ENCODE measurements at places on chromosomes 7 and 10.

- no peak for DNase-seq
Measured at GRCh38 chr10:17585016-17585415, 32.2 kb downstream of the HACD1 start.

DNA sequence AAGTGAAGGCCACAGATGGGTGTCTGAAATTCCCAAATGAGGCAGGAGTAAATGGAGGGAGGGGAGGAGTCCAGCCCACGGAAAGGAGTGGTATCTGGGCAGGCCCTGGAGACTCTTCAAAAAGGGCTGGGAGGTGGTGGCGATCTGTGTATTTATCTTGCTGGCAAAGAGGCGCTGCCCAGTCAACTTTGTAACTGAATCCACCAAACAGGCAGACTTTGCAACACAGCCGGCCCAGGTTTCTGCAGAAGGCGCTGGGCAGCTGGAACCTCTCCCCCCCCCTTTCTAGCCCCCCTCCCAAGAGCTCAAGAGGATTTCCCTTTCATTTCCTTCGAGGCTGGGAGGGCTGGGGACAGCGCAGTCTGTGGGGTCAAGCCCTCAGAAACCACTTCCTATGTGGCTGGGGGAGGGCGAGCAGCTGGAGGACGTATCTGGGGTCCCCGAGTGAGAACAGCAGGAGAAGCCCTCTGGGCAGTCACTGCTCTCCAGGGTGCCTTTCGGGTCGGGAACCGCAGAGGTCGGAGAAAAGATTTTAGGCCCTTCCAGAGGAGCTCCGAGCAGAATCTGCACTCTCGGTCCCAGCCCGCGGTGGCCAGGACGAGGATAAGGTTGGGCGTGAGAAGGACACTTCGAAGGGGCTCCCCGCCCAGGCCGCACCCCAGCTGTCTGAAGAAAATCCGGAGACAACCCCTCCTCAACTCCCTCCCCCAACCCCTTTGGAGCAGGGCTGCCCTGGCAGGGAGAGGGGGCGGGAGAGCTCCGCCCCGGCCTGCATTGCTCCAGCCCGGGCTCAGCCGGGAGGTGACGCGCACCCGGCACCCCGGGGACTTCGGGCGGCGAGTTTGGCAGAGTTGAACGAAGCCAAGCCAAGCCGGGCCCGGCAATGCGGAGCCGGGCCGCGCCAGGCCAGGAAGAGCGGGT lies 965 bp downstream of the ZCCHC24 start:
- peak; percentile 18 for DNase-seq

DNA sequence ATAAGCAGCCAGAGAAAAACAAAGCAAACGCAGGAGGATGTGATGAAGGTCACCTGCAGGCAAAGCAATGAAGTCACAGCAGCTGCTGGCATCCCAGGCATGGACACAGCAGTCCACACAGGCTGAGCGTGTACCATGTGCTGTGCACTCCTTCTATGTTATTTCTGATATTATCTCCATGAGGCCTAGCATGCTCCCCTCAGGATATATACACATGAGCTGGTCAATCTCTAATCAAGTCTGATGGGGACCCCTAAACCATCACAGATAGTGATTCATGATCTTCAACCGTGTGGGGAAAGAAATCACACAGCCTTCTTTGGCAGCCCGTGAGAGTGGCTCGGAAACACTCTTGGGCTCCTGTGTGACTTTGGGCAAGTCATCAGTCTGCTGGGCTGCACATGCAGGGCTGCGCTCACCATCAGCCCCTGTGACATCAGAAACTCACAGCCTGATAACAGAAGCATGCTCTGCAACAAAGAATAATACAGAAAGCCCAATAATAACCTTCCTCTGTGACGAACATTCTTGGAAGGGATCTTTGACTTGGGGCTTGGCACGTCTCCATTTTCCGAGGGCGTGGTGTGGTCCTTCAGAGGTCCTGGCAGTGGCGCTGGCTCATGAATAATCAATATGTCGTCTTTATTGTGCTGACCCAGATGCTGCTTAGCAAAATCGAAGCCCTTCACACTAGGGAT lies 83.0 kb upstream of the ATP6V0A4 start:
- DNase-seq: no peak

- no peak for DNase-seq
Measured at GRCh38 chr10:75186310-75186709, 24.3 kb upstream of the VDAC2 start.

DNA sequence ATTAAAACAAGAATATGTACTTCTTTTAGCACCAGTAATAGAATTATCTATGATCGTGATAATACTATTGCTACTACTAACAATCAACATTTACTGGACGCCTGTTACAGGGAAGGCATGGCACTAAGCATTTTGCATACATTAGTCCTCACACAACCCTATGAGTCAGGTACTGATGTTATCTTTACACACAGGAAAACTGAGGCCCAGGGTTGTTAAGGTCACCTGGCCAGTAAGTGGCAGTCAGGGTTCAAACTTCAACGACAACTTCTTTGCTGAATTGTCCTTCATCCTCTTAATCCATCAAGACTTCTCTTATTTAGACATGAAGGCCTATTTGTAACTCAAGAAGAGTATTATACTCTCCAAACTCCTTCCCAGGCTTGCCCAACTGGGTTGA lies 41.9 kb upstream of the ACSL5 start:
- no peak for DNase-seq

DNA sequence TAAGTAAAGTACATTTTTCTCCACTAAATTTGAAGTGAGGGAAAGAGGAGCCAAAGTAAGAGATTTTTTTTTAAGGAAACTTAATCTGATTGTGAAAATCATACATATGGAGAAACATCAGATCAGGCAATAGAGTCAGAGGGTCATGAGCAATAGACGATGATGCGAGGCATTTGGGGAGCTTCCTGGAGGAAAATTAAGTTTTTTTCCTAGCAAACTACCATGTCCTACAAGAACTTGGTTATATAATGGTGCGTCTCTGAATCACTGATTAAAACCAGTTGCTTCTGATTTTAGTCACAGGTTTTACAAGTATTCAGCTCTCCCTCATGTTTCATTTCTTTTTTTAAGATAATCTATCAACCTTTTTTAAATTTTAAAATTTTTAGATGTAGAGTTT lies 52.1 kb upstream of the MTURN start:
- DNase-seq: no peak

DNA sequence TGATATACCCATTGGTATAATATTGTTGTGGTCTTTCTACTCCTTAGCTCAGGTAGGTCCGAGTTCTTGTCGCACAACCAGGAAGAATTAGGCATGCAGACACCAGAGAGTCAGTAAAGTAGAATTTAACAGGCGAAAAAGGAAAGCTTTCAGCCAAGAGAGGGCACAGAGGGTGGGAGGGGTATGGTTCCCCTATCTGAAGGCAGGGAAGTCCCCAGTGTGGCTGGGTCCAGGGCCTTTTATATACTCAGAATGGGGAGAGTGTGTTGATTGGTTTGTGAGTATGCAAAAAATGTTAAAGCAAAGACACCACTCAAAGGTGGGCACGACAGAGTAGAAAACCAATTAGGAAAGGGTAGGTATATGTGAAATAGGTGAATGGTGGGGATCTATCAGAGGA lies 53.9 kb downstream of the IMMP2L start:
- DNase-seq: no peak

GRCh38 chr7:114085313-114085591 lies 166.4 kb upstream of the PPP1R3A start:
- DNase-seq: no peak

DNA sequence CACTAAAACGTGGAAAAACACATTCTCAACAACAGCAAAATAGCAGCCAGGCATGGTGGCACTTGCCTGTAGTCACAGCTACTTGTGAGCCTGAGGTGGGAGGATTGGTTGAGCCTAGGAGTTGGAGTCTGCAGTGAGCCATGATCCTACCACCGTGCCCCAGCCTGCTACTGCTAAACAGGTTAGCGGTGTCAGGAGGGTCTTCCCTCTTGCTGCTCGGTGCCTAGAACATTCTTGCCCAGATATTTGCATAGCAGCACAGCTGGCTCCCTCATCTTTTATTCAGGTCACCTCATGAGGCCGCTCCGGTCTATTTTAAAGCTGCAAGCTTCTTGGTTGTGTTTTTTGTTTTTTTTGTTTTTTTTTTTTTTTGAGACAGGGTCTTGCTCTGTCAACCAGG lies 2.9 kb upstream of the RABGEF1 start:
- DNase-seq: no peak

DNA sequence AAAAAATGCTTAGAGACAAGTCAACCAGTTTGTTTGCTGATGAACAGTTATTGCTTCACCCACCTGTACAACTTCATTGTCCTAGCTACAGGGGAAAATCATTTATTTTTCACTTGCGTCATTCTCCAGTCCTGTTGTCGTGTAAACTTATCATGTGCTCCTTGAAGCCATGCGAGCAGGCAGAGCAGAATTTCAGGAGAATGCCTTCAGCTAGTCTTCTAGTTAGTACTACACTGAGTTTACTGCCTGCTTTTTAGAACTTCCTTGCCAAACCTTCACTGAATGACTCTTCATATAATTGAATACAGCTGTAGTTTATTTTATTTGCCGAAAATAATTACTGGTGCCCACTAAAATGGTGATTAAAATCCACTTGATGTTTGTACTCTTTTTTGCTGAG lies 15.6 kb downstream of the RPA3 start:
- no peak for DNase-seq

GRCh38 chr7:142632271-142633134 lies 116.8 kb upstream of the PRSS1 start:
- DNase-seq: peak; percentile 16

DNA sequence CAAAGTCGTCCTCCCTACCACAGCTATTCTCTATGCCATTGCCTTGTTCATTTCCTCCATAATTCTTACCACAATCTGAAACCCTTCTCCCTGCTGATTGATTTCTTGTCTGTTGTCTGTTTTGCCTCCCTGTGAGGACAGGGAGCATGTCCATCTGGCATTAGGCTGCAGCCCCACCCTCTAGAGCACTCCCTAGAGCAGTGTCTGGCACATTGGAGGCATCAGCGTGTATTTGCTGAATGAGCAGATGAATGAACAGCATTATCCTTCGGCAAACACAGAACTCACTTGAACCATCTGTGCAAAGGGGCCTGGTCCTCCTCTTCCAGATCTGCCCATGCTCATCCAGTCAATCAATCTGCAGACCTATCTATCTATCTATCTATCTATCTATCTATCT lies 5.1 kb upstream of the DMBT1 start:
- DNase-seq: no peak

GRCh38 chr7:23445326-23445725 lies 25.0 kb downstream of the IGF2BP3 start:
- no peak for DNase-seq

DNA sequence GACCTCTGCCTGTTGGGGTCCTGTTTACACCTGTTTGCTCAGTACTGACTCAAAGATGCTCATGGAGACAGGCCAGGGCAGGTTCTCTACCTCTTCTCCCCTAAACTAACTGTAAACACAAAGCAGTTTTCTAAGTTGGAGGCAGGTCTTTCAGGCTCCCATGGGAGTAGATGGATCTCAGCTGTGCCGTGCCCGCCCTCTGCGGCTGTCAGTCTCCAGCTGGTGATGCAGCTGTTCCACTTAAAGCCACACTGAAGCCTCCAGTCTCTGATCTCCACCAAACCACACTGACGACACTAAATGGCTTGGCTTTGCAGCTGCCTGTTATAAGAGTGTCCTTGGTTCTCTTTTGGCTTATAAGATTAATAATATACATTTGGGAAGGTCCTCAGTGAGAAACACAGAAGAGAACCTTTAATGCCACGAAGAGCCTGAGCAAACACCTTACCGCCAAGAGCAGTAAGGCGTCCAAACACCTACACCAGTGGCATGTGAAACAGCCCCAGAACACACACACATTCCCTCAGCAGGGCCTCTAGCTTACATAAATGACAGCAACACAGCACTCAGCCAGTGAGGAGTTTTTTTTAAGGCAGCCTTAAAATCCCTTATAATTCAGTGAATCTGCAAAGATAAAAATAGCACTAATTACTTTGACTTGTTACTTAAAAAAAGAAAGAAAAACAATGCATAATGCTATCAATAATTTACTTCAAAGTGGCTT lies 60.4 kb upstream of the KCNIP2 start:
- no peak for DNase-seq

DNA sequence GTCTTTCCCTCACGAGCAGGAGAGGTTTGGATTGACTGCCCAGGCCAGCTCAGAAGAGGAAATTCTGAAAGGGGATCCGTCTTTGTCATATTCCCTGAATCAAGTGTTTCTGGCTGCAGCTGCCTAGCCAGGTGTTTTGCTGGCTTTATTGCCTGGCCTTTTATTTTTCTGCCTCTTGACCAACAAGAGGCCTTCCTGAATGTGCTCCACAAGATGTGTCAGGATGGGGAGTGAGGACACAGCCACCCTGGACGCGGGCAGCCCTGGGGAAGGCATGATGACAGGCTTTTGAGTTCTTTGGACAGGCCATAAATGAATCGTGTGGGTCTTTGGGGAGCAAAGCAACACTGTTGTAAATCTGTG lies 163.6 kb downstream of the CAMK1D start:
- DNase-seq: no peak

DNA sequence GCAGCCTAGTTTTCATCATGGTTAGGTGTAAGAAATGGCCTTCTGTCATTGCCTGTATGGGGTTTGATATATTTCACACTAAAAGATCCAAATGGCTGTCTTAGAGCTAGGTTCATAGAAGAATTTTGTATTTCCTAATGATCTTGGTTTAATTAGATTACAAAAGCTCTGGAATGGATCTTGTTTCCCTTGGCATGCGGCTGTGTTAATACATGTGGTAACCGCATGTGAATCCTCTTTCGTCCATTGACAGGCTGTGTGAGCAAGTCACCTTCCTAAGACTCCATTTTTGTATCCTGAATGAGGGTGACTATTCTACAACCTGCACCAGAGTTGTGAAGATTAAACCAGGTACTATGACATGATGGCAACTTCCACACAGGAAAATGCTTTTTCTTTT lies 12.4 kb upstream of the FZD1 start:
- DNase-seq: no peak

- DNase-seq: no peak
Measured at GRCh38 chr7:26398427-26398755, 106.7 kb downstream of the SNX10 start.

All from stimulated activated CD4-positive, alpha-beta T cell treated with anti-CD3 and anti-CD28 coated beads, Interleukin-1b, Interleukin-23, amount 100 ng/mL, for 1 hour (primary cell).